ENCODE measurements at places on chromosomes 2 and 18.

DNA sequence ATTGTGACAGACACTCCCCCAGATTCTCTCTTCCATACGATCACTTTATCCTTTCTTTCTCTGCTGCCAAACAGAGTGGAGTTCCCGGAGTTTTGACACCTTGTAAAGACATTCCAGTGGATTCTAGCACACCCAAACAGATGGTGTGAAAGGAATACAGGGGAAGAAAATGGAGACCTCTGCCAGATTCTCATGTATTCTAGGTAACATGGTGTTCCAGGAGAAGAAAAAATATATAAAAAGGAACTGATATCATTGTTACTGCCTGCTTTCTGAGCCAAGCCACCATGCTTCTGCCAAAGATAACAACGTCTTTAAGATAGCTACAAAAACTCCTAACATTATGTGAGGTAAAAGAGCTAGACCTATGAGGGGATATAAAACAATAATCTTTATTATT lies 136.5 kb downstream of the TXNL1 start:
- no peak for DNase-seq

GRCh38 chr2:237726401-237726830 lies 72.2 kb upstream of the RBM44 start:
- DNase-seq = peak; percentile 93

- no peak for DNase-seq
Observed at GRCh38 chr2:16718576-16719484, 53.2 kb upstream of the CYRIA start.

DNA sequence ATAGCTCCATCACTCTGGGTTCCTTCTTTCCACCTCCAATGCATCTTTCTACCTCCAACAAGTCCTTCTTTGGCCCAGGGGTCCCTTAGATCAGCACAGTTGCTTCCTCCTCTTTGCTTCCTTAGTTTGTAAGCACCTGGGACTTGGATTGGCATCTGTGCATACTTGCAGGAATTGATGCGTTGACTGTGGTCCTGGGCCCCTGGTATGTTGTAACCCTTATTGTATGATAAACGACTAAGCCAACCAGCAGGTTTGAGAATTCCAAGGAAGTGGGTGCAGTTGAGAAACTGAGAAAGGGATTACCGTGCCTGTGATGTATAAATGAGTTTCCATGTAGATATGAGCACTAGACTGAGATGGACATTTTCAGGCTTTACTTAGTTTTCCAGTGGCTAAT lies 55.9 kb downstream of the ARHGAP28 start:
- no peak for DNase-seq

DNA sequence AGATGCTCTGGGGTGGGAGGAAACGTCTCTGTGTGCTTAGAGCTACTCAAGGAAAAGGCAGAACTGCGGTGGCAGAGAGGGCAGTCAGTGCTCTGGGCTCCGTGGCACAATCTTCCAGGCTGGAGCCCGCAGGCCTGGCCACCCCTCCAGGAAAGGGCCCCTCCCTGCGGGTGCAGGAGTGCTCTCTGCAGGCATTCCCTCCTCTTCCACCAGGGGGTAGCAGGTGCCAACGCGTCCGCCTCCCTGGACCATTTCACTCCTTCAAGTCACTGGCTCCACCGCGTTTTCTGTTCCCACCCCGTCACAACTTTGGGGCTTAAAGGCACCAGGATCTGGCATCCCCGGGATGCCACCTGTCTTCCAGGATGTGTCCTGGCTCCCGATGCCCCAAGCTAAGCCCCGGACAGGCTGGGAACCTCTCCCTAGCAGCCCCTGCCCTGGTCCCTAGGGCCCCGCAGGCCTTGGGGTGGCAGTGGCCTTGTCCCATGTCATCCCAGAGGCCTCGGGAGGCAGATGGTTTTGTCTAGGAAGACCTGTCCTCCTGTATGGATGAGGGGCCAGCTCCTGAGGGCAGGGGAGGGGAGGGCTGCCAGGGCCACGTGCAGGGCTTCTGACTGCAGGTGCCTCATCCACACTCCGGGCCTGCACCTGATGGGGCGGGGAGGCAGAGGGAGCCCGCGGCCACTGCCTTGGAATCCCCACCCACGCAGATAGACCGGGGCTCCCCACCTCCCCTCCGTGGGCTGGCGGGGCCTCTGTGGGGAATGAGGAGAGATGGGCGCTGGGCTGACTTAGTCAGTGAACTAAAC lies 26.4 kb downstream of the KCNIP3 start:
- no peak for DNase-seq

- DNase-seq = no peak
Observed at GRCh38 chr2:8307606-8308180, 374.2 kb upstream of the ID2 start.

- DNase-seq = no peak
Observed at GRCh38 chr2:226154610-226155009, 645.0 kb downstream of the IRS1 start.

DNA sequence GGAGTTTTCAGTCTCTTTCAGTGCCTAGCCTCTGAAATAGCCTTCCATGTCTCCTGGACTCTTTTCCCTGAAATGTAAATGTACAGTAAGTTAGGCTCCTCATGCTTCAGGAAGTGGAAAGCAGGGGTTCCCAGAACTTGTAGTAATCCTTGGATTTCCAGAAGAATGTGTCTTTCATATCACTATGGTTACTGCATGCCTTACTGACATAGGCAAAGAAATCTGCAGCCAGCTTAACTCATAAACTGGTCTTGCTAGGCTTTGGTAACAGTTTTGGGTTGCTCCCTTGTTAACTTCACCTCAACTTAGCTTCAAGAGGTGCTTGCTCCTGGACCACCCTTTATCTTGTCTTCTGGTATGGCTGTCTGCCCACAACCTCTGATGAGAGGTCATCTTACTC lies 686.8 kb upstream of the DDX18 start:
- DNase-seq = no peak

DNA sequence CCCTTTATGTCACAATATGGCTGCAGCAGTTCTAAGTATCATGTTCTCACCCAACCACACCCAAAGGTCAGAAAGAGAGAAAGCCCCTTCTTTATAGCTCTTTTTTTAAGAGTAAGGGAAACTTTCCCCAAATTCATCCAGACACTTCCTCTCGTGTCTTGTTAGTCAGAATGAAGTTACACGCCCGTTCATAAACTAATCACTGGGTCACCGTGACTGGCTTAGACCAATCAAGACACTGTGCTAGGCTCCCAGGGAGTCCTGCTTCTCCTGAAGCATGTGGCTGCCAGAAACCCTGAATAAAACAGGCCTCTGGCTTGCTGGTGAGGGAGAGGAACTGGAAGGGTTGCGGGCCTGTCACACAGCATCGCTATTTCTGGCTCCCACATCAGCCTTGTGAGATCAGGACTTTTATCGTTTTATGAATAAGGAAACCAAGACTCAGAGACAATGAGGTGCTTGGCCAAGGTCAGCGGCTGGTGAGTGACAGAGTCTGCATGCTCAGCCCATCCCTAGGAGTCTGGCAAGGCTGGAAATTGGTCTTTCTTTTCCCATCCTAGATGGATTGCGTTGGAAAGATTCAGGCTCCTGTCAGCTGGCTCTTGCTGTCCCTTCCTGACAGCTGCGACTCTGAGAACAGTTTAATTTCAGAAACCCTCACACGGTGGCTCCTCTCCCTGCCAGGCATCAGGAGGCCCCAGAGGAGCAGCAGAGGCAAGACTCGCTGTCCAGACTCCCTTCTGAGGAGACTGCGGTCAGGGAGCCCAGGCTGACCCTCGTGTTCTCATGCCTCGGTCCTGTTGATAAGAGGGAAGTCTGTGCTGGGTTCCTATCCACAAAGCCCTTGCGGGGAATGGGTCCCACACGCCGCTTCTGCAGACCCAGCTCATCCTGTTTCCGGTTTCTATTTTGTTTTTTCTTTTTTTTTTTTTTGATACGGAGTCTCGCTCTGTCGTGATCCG lies 104.5 kb upstream of the TAF1B start:
- no peak for DNase-seq

- DNase-seq = no peak
Observed at GRCh38 chr2:66872986-66873754, 438.2 kb downstream of the MEIS1 start.

DNA sequence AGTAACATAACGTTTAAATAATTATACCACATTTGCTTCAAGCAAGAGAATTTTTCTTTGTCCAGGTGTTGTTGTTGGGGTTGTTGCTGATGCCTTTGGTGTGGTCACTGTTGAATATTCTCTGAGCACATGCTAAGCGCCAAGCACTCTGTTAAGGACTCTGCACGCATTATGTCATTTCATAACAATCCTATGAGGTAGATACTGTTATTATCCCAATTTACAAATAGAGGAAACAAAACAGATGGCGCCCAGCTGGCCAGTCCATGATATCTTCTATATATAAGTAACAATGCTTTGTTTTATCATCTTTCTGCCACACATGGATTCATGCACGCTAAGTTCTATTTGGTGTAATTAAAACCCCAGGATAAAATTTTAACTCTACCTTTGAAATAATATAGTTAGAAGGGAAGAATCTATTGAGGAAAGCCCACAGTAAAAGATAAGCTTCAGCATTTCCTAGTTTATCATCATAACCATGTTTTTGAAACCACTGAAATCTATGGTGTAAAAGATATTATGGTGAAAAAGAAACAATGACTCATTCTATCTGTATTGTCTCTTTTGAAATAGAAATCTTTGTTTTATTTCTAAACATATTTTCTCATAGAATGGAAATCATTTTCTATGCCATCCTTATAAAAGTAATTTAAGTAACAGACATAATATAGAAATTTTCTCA lies 199.7 kb downstream of the PID1 start:
- no peak for DNase-seq

DNA sequence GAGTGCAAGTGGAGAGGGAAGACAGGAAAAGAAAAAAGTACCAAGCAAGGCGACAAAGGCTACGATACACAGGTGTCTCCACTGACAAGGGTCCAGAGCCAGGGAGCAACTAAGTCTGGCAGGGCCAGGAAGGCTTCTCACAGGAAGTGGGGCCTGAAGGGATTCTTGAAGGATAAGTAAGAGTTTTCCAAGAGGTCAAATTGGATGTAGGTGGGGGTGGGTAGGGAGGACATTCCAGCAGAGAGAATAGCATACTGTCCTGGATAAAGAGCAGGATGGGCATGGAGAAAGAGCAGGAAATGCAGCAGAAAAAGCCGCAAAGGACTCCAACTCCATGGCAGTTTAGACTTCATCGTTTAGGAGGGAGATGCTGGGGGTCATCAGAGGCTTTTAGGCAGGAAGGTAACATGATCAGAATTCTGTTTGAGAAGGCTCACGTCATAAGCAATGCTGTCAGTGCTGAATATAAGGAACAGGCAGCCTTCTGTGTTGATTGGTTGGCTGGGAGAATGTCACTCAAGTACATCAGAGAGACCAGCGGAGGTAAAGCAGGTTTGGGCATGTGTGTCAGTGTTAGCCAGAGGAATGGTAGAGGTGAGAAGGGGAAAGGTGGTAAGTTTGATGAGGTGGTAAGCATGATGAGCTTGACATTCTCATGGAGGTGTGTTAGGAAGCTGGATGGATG lies 35.1 kb downstream of the ARHGAP25 start:
- no peak for DNase-seq

DNA sequence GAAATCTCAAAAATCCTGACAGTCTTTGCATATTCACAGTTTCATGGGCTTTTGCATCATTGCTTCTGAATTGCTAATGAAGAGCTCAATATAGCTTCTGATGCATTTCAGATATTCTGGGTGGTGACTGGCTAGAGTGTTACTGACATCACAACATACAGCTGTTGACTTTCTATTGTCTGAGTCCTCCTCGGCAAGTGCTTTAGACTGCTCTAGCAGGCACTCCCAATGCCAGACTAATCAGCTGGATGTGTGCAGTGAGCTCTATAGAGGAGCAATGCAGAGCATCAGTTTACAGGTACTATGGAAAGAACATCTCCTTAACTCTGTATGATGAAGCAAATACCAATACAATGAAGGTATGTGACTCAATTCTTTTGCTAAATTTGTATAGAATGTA lies 54.9 kb downstream of the R3HDM1 start:
- DNase-seq = no peak

DNA sequence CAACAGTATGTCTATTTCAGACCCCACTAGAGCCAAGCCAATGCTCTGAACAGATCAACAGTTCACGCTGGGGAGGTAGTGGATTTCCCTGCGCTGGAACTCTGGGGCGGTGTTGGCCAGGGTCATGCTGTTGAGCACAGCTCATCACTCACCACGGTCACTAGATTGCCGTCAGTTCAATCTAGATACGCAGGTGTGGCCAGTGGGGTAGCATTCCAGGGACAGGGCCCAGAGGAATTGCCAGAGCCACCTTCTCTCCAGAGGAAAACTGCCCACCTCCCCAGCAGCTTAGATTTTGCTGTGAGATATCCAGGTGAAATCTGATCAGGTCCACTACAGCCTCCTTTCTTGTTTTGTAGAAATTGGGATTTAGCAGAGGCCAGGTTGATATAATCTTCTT lies 101.8 kb downstream of the SOX11 start:
- DNase-seq = no peak

GRCh38 chr2:129091620-129092019 lies 773.0 kb upstream of the HS6ST1 start:
- no peak for DNase-seq

DNA sequence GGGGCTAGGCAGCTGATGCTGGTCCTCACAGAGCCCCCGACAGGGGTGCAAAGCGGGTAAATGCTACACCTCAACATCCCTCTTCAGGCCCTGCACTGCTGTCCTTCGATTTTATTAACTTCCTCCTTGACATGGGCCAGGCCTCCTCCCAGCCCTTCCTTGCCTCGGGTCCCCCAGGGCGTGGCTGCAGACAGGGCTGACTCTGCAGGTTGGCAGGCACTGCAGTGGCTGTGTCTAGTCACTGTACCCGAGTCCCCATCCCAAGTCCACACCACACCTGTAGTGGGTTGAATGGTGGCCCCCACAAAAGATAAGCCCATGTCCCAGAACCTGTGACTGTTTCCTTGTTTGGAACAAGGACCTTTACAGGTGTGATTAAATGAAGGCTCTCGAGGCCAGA lies 140.2 kb downstream of the TWIST2 start:
- no peak for DNase-seq

Data from NCI-H2081 treated with DMSO at 0.1 percent for 48 hours (cell line).